ENCODE measurements at places on chromosomes 13 and 19. TPM values are rescaled to one million over a fixed set of nuclear protein-coding genes. Genes with fewer than 3 reads are reported as not detected.

- DNase-seq, result no peak
Measured at GRCh38 chr13:109684824-109685202, 101.6 kb downstream of the IRS2 start.

The WDR87 gene
- not detected for polyA plus RNA-seq

GRCh38 chr19:10431943-10432735, 11.8 kb downstream of the PDE4A start:
- DNase-seq, result peak; percentile 70

The CEACAM1 gene
- polyA plus RNA-seq, result 1.8 TPM

DNA sequence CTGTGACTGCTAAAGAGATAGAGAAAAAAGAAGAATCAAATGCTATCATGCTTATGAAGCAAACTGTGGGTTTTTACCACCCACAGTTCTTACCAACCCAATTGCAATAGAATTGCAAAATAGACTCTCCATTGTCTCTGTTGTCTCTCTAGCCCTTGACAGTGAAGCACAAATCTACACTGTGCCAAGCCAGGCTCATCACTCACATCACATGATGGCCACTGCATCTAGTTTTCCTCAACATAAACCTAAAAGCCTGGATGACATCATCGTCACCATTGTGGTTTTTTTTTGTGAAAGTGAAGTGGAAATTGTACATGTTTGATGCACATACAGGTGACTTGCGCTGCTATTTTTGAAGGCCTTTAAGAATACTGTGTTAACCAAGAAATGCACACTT, 56.1 kb downstream of the KL start:
- no peak for DNase-seq

DNA sequence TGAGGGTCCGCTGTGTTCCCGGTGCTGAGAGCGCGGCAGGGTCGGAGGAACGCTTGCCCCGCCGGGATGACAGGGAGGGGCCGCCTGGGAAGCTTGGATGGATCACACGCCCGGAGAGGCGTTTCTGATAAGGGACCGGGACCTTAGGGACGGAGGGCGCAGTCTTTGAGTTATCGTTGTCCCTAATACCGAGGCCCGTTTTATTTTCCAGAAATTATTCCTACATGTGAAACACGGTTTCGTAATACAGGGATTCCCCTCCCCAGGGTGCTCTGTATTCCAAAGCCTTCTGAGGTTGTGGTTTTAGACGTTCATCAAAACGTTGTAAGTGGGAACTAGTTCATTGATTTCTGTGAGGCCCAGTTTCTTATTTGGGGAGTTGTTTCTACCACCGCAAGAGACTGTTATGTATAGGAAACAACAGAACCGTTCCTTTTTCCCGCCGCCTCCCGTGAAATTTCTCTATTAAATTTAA, 752 bp downstream of the PDCD5 start:
- no peak for DNase-seq

The SSC5D gene
- polyA plus RNA-seq, result not detected

DNA sequence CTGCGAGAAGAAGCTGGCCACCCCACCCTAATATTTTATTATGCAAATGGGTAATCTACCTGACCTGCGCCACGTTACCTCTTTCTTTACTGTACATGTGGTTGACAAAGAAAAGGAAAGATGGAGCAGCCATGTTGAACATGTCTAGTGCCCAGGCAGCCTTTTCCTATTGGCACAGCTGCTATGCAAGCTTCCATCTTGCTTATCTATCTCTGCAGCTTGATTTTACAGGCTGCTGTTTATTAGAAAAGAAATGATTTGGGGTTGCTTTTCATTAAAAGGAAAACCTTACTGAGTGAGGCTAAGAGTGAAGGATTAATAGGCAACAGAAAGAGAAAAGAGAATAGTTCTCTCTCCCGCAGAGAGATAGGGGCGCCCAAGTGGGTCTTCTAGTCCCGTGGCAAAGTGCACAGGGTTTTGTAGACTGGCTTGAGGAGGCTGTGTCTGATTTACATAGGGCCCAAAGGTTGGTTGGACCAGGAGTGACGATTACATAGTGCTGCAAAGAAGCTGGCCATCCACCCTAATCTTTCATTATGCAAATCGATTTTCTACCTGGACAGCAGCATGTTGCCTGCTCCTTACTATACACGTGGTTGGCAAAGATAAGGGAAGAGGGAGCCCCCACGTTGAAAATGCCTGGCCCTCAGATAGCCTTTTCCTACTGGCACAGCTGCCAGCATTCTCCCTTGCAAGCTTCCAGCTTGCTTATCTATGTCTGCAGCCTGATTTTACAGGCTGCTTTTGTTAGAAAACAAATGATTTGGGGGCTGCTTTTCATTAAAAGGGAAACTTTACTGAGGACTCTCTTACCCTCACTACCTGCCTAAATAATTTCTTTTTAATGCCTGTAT, 28.3 kb downstream of the OR10H4 start:
- DNase-seq, result no peak

The IRS2 gene
- polyA plus RNA-seq, result 3.5 TPM

DNA sequence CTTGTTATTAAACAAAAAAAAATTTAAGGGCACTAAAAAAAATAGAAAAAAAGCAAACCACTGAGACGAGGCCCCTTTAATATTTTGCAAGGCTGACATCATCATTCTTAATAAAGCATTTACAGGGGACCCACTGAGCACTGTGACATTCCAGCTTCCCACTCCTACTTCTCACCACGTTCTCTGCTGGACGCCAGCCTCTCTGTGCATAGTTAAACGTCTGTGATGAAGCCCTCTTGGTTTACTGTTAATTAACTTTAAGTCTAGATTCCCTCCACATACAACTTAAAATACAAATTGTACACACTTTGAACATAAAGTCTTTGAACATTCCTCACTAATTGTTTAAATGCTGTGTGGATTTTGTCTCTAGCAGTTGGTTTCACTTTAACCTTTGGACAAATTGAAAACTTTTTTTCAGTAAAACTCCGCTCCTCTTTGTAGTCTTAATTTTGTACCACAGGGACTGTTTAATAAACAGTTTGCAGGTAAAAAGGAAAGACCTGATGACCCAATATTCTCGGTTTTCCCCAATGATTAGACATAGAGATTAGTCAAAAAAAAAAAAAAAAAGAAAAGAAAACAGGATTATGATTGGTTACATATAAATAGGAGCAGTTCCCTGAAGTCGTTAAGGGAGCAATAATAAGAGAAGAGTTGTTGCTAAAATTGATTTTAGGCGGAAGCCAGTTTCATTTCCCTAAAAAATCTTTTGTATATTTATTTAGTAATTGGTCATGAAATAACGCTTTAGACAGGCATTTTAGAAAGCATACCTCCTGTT, 219.8 kb downstream of the MZT1 start:
- DNase-seq, result no peak

DNA sequence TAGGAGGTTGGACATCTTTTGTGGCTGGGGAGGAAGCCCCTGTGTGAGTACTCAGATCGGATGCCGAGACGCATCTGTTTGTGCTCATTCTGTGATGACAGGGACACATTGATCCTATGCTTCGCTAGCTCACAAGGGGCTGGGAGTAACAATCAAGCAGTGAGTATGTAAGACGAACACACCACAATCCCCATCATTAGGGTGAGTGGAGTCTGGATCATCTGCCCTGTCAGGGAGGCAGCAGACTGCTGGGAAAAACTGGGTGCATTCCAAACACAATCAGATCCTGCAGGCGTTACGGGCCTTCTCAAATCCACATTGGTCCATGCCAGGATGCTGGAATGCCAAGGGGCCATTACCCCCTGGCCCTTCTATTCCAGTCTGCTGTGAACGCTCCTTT, 64.1 kb upstream of the TSHZ3 start:
- DNase-seq, result no peak

The PRR19 gene
- 0.48 TPM for polyA plus RNA-seq

- no peak for DNase-seq
Measured at GRCh38 chr13:48508011-48508410, 24.9 kb downstream of the RCBTB2 start.

The ATXN8OS gene
- not detected for polyA plus RNA-seq

The PTGIR gene
- 0.75 TPM for polyA plus RNA-seq

The HIPK4 gene
- not detected for polyA plus RNA-seq

DNA sequence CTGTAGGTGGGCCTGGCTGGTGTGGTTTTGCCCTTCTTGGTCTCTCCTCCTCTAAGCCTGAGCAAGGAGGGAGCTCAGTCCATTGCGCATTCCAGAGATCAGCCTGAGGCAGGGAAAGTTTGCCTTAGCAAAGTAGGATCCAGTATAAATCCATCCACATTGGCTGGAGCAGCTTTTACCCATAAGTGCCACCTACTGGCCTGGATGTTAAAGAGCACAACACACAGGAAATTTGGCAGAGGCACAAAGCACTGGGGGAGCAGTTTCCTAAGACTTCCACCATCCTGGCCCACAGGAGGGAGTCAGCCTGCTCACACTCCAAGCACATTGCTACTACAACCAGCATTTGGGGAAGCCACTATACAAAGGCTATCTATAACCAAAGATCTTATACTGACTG, 1124.2 kb downstream of the SLITRK1 start:
- DNase-seq, result no peak

Measured in CD4-positive, alpha-beta memory T cell (primary cell).